ENCODE measurements at places on chromosomes 11 and 22.

DNA sequence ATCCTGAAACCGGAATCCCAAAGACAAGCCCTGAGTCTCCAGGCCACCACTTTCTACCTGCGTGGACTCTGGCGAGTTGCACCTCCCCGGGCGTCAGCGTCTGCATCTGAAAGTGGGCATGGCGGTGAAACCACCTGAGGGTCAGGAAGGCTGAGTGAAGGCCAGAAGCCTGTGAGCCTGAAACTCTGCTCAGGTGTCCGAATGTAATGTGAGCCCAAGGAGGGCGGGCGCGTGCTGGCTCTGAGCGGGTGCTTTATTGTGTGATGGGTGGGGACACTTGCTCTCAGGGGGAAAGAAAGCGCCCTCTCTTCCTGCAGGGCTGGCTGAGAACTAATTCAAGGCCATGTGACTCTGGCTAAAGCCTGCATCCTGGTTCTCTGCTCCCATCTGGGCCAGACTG, 135.6 kb downstream of the ST3GAL4 start:
- DNase-seq = no peak

- DNase-seq = peak; percentile 8
These were observed 109.3 kb downstream of the GGTLC2 start for GRCh38 chr22:22753526-22754267.

GRCh38 chr11:69649576-69649900, 8.6 kb downstream of the CCND1 start:
- no peak for DNase-seq

DNA sequence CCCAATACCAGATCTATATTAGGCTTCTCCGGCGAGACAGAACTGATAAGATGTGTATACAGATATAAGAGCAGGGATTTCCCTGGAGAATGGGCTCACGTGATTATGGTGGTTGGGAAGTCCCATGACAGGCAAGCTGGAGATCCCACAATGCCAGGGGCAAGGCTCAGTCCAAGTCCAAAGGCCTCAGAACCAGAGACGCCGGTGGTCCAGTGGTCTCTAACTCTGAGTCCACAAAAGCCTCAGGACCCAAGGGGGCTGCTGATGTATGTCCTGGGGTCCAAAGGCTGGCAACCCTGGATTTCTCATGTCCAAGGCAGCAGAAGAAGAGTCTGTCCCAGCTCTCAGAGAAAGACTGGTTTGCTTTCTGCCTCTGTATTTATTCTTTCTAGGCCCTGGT, 15.8 kb upstream of the OSBPL5 start:
- DNase-seq = no peak

DNA sequence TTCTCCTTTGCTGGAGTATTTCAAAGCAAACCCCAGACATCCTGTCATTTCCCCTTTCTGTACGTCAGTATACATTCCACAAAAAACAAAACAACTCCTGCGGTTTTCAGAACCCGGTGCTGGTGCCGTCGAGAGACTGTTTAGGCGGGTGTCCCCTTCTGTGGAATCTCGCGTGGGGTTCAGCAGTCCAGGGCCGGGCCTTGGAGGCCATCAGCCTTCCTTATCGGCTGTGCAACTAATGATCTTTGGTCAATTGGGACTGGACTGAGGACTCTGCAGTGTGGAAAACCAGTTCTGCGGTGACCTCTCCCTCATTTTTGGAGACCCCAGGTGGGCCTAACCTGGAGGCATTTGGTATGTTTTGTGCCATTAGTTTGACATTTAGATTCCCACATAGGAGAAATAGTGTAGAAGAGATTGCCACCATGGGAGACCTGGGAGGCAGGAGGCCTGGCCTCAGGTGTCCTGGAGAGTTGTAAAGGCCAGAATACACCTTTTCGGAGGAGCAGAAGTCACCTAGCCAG, 84.4 kb downstream of the TBC1D22A start:
- DNase-seq = no peak

GRCh38 chr11:27060816-27061460, 20.3 kb downstream of the BBOX1 start:
- DNase-seq = no peak

- DNase-seq = peak; percentile 70
These were observed 57.4 kb downstream of the TYR start for GRCh38 chr11:89235083-89235482.

- no peak for DNase-seq
These were observed 19.2 kb upstream of the MUC5B start for GRCh38 chr11:1203505-1204271.

- no peak for DNase-seq
These were observed 75.1 kb downstream of the INSC start for GRCh38 chr11:15189641-15190365.

DNA sequence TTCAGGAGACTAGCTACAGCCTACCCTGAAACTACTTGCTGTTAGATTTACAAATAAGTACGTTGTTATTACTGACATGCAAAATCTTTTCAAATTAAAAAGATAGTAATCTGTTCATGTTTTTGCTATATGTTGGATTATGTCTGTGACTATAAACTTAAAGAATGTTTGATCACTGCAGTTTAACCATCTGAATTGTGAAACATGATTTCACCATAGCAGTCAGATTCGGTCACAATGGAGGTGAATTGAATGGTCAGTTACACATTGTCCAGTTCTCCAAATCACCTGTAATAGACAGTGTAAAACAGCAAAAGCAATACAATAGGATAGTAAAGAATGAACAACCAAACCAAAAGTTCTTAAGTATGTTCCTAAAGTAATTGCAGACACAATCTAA, 43.3 kb downstream of the CCDC83 start:
- DNase-seq = no peak

DNA sequence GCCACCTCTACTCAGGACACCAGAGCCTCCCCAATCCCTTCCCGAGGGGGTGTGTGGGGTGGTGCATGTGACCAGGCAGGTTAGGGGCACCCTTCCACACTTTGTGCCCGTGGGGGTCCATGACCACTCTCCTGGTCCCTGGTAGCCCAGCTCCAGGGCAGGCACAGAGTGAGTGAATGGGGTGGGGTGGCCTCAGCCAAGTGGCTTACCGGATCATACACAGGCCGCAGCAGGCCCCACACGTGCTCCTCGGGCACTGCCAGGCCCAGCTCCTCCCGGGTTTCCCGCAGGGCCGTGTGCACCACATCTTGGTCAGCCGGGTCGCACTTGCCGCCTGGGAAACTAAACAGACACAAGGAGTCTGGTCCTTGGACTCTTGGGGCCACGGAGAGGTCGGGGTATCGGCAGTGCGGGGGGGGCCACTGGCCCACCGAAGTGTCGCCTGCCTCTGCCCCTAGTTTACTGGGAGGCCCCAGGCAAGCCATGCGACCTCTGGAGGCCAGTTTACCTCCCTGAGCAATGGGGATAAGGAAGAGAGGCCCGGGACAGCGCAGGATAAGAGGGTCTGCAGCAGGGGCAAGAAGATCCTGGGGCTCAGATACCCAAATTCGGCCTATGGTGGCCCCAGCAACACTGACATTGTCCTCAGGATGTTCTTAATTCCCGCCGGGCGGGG, 889 bp downstream of the NUDT8 start:
- DNase-seq = no peak

GRCh38 chr22:36331306-36331911, 56.4 kb downstream of the MYH9 start:
- peak; percentile 75 for DNase-seq

DNA sequence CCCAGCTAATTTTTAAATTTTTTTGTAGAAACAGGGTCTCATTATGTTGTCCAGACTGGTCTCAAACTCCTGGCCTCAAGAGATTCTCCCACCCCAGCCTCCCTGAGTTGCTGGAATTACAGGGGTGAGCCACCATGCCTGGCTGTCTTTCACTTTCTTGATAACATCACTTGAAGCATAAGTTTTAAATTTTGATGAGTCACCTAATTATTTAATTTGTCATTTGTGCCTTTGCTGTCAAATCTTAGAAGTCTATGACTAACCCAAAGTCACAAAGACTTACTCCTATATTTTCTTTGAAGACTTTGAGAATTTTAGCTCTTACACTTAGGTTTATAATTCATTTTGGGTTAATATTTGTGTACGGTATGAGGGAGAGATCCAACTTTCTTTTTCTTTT, 14.5 kb upstream of the MSANTD2 start:
- DNase-seq = no peak

GRCh38 chr11:1160231-1161101, 2.7 kb downstream of the MUC5AC start:
- DNase-seq = no peak

- DNase-seq = no peak
These were observed 74.7 kb upstream of the B3GAT1 start for GRCh38 chr11:134486704-134487103.

DNA sequence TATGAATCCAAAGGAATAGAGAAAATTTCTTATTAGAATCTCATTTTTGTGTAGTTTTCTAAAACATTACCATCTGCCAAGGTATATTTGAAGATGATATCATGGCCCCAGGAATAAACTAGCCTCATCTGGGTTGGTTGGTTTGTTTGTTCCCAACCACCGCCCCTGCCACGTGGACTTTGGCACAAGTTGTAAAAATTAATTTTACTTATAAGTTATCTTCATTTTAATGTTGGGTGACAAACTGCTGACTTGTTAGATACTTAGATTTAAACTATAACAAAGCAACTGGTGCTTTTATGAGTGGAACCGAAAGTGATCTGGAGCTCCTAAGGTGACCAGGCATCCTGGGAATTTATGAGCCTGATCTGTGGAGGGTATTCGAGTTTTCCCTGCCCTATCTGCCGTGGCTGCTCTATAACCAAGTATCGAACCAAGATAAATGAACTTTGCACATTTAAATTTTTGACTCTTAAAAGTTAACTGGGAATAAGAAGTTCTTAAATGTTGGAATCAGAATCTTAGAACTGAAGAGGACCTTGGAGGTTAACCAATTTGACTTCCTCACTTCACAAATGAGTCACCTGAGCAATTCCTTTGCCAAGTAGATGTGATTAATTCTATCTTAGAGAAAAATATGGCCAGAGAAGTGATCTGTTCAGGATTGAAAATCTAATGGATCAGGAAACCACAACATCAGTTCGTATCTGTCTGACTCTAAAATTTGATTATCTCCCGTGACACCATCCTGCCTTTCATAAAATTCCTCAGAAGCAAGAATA, 129.1 kb upstream of the ARHGAP42 start:
- no peak for DNase-seq

DNA sequence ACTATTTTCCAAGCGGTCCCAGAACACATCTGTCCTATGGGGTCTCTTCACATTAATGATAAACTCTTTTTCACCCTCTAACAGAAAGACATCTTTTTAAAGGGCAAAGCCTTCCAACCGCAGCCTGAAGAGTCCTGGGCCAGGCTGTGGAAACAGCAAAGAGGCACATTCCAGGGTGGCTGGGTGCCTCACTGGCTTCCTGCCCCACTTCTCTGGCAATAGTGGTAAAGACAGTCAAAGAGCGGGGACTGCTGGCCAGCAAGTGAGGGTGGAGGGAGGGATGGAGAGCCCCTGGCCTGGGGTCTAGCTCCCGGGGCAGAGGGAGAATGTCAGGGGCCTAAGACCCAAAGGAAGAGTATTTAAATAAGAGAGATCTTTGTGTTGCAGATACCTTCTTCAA, 10.2 kb upstream of the CHST1 start:
- DNase-seq = no peak

DNA sequence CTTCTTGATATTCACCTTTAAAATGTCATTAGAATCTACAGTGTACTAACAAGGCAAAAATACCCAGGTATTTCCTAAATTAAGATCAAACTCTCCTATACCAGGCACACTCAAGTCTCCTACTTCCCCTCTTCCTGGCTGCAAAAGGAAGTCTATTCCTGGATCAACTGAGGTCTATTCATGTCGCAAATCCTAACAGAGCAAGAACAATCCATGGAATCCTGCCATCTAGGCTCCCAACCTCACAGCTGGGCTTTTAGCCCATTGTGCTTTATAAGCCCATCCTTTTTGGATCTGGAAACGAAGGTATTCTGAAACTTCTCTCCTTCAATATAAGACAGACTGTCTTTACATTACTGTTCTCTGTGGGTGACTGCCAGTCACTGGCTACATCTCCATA, 161.8 kb downstream of the SOX6 start:
- DNase-seq = peak; percentile 88

DNA sequence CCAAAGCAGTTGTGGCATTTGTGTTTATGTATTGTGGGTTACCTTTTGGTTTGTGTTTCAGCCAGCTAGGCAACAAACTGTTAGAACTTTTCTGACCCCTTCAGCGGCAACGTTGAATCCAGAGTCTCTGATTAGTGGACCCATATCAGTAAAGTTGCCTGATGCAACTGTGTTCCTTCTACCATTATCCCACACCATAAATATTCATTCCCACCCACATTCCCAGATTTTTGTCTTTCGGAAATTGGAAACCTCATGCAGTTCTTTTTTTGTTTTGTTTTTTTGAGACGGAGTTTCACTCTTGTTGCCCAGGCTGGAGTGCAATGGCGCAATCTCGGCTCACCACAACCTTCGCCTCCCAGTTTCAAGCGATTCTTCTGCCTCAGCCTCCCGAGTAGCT, 30.7 kb upstream of the RBX1 start:
- no peak for DNase-seq

DNA sequence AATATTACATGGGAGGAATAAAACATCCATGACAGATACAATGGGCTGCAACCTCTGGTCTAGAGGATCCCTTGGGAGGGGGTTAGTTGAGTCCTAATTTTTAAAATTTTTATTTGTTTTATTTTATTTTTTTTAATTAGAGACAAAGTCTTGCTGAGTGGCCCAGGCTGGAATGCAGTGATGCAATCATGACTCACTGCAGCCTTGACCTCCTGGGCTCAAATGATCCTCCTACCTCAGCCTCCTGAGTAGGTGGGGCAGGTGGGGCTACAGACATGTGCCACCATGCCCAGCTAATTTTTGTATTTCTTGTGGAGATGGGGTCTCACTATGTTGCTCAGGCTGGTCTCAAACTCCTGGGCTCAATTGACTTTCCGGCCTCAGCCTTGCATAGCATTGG, 43.1 kb downstream of the FDX1 start:
- DNase-seq = no peak

DNA sequence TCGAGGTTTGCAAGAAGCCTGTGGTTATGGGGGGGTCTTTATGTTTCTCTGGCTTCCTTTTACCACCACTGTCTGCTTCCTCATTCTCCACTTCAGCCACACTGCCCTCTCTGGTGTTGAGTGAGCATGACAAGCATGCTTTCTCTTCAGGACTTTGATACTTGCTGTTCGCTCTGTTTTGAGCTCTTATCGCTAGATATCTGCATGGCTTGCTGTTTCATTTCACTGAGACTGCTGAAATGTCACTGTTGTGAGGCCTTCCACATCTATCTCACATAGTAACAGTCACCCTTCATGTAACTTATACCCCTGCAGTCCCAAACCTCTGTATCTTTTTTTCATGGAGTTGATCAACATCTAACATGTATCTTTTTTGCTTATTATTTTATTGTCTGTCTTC, 59.8 kb downstream of the TMEM135 start:
- DNase-seq = peak; percentile 29

DNA sequence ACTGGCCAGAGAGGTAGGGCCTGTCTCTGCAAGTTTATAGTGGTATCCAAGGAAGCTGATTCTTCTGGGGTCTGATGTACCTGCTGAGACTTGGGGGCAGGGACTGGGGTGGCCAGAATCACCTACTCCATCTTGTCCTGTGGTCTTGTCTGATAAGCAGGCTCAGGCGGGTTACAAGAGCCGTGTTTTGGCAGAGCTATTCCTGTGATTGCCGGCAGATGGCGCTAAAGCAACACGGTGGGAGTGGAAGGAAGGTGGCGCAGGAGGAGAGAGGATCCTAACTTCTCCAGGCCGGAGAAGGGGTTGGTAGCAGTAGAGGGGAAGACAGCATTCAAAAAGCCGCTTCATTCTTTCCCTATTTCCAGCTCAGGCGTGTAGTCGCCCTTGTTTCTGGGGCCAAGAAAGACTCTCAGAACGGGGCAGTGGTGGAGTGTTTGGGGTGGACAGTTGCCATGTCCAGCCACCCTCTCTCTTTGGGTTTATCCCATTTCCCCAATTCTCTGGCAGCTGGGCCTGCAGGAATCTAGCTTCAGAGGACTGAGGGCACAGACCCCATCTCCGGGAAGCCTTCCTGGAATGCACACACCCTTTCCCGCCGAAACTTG, 15.1 kb downstream of the CHRM1 start:
- peak; percentile 68 for DNase-seq
